Trophoblast cell (in vitro differentiated cells and primary cell): ENCODE measurements at places on chromosomes 3 and 15.

DNA sequence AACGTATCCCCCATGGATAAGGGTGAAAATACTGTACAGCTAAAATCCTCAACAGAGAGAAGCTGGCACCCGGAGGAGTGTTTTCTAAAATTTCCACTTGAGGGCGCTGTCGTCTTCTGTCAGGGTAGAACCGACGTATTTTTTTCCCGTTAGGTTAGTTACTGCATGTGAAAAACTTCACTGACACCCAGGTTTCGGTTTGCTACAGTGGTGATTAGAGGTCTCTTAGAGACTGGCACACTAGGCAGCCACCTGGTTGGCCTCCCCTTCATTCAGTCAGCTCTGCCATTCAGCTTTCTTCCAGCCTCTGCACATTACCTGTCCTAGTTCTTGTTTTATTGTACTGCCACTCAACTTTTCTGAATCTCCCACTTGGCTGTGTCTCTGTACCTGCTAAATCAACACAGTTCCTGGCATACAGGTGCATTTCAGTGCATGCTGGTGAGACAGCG is 18.4 kb downstream of the CCK start:
- peak; percentile 72 for DNase-seq

DNA sequence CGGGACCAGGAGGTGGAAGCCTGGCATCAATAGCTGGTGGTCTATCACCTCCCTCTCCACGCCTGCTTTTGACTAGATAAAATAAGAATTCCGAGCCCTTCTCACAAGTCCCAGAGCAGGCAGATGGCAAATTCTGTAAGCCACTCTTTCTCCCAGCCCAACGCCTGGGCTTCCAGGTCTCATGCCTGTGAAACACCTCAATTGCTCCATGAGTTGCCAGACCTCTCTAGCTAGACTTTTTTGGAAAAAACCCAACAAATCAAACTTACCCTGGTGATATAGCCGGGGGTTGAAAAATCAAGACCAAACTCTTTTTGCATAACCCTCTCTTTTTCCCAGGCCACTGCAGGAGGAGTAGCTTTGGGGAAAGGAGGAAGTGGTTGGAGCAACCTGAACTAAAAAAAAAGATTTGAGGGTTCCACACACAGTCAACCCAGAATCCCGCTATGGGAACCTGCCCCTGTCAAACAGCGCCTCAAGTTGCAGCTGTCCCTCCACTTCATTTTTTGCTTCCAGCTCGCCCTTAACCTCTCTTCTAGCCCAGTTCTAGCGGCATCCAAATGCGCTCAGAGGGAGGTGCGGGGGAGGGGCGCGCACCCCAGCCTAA is 7.0 kb downstream of the BHLHE40 start:
- no peak for DNase-seq

GRCh38 chr3:22491344-22491743 is 711.8 kb upstream of the UBE2E2 start:
- DNase-seq, result no peak

DNA sequence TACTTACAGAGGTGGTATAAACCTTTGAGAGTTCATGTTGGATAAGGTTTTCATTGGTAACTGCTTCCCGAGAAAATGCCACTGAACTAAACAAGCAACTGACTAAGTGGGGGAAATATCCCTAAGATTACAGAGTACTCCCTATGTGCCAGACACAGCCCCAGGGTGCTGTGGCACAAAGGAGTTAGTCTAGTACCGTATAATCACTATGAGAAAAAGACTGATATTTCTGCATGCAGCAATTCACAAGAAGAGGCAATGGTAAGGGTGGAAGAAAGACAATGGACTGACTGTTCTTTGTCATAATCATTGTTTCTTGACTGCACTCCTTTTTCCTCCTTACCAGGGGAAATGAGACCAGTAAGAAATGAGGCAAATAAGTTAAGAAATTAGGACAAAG is 20.0 kb upstream of the SLC25A26 start:
- no peak for DNase-seq

GRCh38 chr15:88267720-88268119 is 11.2 kb upstream of the NTRK3 start:
- DNase-seq, result no peak

DNA sequence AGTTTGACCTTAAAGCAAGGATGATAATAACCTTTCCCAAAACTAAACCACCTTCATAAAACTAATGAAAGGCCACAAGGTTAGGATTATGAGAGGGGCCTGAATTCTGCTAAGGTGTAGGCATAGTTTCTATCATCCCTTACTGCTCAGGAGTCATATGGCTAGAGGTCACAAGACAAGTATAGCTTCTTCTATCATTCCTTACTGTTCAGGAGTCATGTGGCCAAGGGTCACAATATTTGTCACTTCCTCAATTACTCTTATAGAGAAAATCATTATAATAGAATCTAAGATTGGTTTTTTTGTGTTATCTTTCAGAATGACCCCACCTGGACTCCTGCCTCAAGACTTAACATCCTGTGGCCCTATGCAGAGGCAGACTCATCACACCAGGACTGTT is 36.6 kb downstream of the HERC1 start:
- DNase-seq, result no peak

- DNase-seq, result no peak
Observed at GRCh38 chr3:143529018-143529478, 319.2 kb downstream of the SLC9A9 start.

GRCh38 chr3:123290107-123290930 is 88.6 kb downstream of the SEC22A start:
- no peak for DNase-seq

GRCh38 chr3:113654851-113655250 is 41.6 kb downstream of the USF3 start:
- no peak for DNase-seq
